Stimulated activated naive CD4-positive, alpha-beta T cell (primary cell): ENCODE measurements at places on chromosomes 2 and 18.

GRCh38 chr2:235080101-235080500 is 128.3 kb downstream of the SH3BP4 start:
- DNase-seq = no peak

- no peak for DNase-seq
These were observed 491.9 kb upstream of the FSIP2 start for GRCh38 chr2:185246717-185247116.

- no peak for DNase-seq
These were observed 19.1 kb downstream of the MXD1 start for GRCh38 chr2:69933839-69934613.

GRCh38 chr2:157443795-157444640 is at the start of gene CYTIP:
TSS of gene CYTIP (minus strand) at chr2:157444089. CDS start at chr2:157444020, 69 bp downstream.
- DNase-seq = peak; percentile 76

DNA sequence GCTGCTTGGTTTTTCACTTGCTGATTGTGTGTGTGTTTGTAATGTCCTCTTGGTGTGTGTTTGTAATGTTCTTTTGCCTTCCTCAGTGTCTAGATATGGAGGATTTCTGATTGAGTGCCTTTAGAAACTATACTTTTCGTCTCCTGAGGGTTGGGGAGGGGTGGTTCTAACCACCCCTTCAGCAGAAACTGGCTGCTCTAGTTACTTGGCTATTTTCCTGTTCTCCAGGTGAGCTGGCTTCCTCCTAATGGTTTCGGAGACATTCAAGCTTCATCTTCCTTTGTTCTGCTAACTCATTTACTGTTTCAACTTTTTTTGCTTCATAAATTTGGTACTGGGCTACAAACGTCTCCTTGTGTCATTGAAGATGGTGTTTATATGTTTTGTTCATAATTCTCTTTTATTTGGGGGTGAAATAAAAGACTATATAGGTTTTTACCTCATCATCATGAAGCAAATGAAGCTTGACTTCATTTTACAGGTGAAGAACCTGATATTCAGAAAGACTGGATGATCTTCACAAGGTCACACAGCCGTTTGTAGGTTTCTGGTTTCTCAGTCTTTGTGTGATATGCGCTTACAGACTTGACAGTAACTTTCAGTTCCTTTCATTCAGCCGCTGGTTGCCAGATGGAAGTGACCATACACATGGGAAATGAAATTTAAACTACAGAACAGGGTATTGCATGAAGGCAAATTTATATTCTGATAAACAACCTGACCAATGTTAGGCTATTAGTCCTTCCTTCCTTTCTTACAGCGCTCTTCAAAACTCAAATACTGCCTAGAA is 238.5 kb downstream of the GALR1 start:
- DNase-seq = no peak

DNA sequence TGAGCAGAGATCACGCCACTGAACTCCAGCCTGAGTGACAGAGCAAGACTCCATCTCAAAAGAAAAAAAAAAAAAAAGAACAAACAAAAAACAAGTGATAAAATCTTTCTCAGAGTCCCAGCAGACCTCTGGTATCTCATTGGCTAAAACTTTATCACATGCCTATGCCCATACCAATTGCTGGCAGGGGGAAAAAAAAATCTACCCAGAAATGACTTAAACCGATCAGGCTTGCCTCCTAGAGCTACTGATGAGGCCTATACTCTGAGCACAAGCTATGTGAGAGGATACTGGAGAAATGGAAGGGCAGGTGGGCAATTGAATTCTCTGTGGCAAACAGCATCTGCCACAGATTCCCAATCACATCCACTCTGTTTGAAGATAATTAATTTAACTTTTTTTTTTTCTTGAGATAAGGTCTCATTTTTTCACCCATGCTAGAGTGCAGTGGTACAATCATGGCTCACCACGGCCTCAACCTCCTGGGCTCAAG is 49.0 kb downstream of the FBXO36 start:
- no peak for DNase-seq

DNA sequence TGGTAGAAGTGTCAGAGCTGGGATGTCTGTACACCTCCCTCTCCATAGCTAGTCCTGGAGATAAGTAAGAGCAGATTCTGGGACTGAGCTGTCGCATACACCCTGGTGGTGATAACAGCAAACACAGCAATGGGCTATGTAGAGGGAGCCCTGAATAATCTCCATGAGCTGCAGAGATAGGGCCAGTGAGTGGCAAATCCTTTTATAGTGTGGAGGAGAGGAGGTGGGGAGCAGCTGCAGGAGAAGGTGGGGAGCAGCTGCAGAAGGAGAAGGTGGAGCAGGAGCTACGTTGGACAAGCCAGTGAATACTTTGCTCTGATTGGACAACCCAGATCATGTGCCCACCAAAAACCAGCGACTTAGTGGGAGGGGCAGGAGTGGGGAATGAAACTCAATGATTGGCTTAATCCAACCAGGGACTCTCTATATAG is 85.5 kb downstream of the TMEM247 start:
- no peak for DNase-seq

DNA sequence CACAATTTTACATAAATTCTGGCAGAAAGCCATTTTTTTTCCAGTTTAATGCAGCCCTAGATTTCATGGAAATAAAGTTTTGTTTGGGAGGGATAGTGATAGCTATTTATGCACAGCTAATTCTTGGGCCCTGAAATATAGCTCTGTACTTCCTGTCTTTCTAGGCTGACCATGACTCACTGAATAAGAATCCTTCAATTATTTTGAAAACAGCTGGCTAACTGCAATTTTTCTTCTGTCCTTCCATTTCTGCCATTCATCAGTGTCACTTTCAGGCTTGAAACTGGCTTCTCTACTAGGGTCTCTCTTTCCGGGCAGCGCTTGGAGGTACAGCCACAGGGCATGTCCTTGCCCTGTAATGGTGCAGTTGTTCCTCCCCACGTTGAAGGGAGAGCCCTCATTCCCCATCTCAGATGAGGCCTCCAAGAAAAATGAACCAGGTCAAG is 97.1 kb upstream of the TMEM178A start:
- DNase-seq = no peak

DNA sequence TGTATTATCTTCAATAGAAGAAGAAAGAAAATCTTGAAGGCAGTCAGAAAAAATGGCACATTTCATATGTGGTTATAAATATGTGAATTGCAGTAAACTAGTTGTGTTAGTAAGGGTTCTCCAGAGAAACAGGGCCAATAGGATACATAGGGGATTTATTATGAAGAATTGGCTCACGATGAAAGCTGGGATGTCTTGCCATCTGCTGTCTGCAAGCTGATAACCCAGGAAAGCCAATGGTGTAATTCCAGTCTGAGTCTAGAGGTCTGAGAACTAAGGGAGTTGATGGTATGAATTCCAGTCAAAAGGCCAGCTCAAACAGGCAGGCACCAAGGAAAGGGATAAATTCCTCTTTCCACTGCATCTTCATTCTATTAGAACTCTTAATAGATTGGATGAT is 362.4 kb downstream of the KCNJ3 start:
- DNase-seq = no peak

DNA sequence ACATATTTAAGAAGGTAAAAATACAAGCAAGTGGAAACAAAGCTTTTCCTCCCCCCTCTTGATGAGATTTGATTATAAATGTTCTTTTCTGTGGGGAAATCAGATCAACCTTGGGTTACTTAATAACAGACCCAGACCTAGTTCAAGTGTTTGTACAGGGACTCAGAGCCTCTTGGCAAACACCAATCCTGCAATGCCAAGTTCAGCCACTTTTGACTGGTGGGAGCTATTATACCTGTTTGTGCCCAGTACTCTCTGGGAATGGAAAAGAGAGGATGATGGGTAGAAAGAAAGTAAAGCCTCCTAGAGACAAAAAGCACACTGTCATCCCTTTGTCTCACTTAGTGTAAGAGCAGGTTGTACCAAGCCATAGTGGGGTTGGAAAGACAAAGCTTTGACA is 63.8 kb upstream of the EPHA4 start:
- no peak for DNase-seq

DNA sequence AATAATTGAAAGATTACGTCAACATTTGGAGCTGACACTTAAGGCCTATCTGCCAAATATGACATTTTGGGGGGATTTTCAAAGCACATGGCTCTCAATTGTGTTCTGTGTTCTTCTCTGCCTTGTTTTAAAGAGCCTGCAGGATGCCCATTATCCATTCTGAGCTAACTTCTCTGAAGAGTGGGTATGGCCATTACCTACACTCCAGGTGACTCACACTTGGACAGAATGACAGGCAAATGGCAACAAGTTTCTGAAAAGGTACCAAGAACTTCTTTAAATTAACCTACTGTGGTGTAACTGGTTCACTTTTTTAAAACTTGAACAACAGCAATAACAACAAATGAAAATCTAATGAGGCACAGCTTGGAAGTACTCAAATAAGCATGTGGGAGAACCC is 834.9 kb upstream of the SLC39A10 start:
- no peak for DNase-seq

- no peak for DNase-seq
These were observed 59.8 kb upstream of the SLC8A1 start for GRCh38 chr2:40511661-40512213.

DNA sequence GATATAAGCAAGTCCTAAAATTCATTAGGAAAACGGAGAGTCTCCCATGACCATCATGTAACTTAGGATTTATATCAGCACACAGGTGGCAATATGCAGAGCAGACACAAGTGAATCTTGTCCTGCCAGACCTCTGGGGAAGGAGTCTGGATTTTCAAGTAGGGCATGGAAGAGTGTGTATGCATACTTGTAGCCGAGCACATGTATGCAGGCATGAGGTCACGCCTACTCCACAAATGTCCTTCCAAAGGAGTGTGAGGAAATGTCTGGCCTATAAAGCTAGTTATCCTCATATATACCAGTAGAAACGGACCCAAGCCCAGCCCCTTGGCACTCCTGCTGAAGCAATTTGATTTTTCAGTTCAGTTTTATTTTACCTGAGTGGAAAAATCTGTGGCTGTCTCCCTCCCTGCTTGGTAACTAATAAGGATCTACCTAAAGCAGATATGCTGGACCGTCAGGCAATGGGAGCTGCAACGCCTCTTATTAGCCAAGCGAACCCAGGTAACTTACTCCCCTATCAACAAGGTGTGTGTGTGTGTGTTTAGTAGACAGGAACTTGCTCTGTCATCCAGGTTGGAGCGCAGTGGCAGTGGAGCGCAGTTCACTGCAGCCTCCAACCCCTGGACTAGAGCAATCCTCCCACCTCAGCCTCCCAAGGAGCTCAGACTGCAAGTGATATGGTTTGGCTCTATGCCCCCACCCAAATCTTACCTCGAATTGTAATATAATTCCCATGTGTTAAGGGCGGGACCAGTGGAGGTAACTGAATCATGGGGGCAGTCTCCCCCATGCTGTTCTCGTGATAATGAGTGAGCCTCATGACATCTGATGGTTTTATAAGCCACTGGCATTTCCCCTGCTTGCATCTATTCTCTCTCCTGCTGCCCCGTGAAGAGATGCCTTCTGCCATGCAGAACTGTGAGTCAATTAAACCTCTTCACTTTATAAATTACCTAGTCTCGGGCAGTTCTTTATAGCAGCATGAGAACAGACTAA is 2.8 kb downstream of the STAT1 start:
- DNase-seq = no peak
